ENCODE measurements at places on chromosomes 4 and X.

DNA sequence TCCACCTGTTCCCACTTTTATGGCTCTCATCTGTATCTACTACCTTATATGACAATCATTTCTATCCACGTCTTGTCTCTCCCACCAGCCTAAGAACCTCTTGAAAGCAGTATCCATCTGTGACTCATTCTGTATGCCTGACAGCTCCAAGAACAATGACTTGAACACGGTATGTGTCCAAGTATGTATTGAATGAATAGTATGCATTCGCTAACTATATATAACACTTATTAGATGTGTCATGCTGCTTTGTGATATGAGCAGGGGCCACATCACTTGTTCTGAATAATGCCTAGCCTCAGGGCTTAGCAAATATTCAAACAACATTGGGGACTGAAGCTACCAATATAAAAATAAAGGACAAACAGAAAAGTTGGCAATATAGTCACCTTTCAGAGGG lies 4.9 kb downstream of the OPHN1 start:
- no peak for DNase-seq

DNA sequence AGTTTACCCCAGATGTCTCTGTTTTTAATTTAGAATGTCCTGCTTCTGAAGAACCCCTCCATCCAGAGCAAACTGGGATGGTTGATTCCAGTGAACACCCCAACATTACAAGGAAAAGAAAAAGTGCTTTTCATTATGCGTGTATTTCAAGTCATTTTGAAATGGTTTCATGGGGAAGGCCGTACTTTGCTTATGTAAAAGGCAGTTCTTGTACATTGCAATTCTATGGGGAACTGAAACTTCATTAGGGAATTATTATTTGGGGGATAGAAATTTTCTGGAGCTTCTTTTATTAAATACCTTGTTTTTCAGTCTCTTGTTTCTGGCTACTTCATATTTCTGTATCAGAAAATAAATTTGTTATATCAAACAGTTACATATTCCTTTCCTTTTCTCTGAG lies 96.9 kb upstream of the ZNF518B start:
- no peak for DNase-seq

DNA sequence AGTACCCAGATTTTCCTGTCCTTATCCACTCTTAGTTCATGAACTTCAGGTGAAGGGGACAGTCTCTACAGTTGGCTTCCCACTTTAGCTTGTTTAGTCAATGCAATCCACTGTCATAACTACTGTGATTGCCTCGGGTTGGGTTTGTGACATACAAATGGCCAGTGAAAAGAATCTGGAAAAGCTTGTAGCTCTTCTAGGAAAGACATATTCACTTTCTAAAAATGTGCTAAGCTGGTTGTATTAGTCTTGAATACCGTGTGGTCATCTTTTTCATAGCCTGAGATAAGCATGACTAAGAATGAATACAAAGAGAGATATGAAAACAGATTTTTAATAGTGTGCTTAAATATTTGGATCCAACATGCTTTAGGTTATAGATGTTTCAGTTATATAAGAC lies 1443.5 kb upstream of the IGFBP7 start:
- DNase-seq: no peak

DNA sequence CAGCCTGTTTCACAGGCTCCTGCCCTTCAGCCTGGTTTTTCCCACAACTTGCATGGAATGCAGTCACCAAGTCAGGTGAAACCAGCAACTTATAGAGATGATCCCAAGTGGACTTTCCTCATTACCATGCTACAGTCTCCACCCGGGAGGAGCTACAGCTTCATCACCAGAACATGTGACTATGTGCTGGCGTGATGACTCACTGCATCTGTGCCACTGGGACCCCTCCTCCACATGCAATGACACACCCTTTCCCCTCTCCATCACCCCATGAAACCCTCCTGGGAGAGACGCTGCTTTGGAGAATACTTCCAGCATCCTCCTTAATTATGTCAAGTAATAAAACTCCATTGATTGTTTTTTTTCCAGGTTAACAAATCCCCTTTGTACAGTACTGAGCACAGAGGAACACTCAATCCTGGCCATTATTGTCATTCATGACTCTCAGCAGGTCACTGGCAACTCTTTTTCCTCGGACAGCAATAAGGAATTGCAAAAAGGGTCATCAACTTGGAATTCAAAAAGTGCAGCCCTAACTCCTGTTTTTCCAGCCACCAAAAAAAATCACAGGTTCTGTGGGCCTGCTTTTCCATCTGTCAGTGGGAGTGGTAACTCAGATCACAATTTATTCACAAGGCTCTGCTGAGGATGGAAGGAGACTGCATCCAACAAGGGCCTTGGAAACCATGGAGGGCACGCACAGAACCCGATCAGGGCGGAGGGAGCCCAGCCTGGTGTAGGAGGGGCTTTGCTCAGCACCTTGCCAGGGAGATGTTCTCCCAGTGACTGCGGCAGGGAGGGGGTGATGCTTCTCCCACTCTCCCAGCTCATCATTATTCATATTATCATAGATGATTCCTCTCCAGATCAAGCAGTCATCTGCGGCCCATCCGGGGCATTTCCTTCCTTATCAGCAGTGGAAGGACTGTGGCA lies 17.4 kb downstream of the QDPR start:
- DNase-seq: no peak

DNA sequence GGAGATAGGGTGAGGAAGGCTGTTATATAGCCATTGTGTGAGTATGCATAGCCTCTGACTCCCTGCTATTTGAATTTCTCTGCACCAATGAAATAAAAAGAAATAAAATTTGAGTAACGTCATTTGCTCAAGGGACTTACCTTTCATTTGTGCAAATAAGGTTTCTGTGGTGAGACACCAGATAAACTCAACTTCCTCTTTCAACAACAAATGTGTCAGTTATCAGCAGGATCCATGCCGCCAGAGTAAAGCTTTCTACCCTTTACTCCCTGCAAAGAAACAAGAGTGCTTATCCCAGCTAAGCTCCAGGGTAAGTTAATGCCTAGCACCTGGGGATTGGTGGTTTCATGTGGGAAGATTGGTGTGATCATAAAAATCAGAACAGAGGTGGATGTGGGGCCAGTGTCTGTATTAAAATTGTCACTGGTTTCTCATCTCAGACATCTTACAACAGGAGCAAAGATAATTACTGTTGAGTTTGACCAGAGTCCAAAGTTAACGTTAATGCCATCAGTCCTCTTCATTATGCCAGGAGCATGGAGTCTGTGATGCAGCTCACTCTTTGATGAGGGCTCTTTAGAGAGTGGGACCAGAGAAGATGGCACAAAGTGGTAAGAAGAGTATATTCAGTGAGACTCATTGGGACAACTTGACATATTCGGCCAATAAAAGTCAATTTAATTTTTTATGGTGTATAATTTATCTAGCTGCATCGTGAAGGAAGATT lies at the start of gene P2RY10:
TSS of gene P2RY10 (plus strand) at position 206 of the 727 bp plus-strand sequence. CDS start 15,130 bp downstream, outside the sequence.
- no peak for DNase-seq

DNA sequence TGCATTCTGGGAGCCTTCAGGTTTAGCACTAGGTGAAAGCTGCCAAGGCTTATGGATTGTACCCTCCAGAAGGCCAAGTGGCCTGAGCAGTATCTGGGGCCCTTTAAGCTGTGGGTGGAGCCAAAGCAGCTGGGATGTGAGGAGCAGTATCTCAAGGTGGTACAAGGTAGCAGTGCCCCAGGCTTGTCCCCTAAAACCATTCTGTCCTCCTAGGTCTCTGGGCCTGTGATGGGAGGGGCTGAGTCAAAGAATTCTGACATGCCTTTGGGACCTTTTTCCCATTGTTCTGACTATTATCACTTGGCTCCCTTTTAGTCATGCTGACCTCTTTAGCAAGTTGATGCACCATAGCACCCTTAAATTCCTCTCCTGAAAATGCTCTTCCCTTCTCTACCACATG lies 99.1 kb upstream of the TSPAN7 start:
- no peak for DNase-seq

- no peak for DNase-seq
These were observed 106.3 kb upstream of the TEX13D start for GRCh38 chrX:124226129-124226528.

DNA sequence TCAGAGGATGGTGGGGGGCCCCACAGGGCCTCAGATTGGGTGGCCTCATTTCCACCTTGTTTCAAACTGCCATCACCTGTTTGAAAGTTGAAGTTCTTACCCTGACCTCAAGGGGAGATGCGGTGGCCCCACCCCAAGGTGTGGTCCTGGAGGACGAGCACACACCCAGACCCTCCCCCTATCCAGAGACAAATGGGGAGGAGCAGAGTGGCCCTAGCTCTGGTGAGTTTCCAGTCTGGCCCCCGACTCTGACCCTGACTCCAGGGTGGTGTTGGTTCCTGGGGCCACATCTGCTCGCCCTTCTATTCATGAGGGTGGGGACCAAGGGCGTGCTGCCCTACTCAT lies 36.3 kb upstream of the ADRA2C start:
- DNase-seq: no peak

- DNase-seq: no peak
These were observed 168.0 kb downstream of the GALNTL6 start for GRCh38 chr4:171981185-171981584.

GRCh38 chr4:154687840-154688239 lies 56.0 kb upstream of the LRAT start:
- no peak for DNase-seq

GRCh38 chr4:114349543-114350175 lies 248.9 kb upstream of the UGT8 start:
- no peak for DNase-seq
